CD4-positive, alpha-beta T cell (primary cell): ENCODE measurements at places on chromosomes 2 and 18. TPM values are rescaled to one million over a fixed set of nuclear protein-coding genes. Genes with fewer than 3 reads are reported as not detected.

Gene DSG1
- not detected for total RNA-seq

DNA sequence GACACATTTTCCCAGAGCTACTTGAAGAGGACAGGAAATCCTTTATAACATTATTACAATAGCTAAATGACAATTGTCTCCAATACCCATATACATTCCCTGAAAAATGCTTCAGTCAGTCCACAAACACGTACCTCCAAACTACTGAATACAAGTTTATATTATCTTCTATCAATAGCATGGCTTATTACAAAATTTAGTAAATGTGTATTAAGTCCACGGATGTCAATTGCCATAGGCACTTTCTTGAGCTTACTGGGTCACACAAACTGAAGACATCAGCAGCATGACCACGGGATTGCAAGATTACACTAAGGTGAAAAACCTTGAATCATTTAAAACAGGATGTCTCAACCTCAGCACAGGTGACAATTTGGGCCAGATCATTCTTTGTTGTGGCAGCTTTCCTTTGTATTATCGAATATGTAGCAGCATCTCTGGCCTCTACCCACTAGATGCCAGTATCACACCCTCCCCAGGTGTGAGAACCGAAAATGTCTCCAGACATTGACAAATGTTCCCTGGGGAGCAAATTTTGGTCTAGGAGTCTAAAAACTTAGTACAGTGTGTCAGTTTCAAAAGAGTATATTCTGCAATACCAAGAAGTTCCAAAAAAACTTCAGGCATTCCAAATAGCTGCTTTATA is 1.4 kb downstream of the MBD2 start:
- H3K4me1 ChIP-seq: peaks cover 33% of the 10 kb centered on the region
- no peaks in the 10 kb centered on the region for H3K36me3 ChIP-seq
- H3K27ac ChIP-seq: peak overlapping the region; percentile 55
- peak overlapping the region; percentile 57 for H3K4me3 ChIP-seq

Gene XIRP2
- not detected for total RNA-seq

DNA sequence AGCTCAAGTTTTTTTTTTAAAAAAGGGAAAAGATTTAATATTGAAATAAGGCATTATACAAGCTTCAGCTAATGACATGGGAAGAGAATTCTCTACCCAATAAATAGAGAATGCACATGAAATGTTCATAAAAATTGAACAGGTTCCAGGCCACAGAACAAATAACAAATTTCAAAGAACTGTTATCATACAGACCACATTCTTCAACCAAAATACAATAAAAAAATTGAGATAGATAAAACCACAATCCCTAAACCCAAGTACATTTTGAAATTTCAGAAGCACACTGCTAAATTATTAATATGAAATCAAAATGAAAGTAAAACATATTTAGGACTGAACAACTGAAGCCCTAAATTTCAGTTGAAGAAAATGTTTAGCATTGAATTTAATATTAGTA is 89.6 kb downstream of the BCL2 start:
- peaks cover 30% of the 10 kb centered on the region for H3K4me1 ChIP-seq
- H3K4me3 ChIP-seq: peak overlapping the region; percentile 21
- peak overlapping the region; percentile 18 for H3K27ac ChIP-seq

DNA sequence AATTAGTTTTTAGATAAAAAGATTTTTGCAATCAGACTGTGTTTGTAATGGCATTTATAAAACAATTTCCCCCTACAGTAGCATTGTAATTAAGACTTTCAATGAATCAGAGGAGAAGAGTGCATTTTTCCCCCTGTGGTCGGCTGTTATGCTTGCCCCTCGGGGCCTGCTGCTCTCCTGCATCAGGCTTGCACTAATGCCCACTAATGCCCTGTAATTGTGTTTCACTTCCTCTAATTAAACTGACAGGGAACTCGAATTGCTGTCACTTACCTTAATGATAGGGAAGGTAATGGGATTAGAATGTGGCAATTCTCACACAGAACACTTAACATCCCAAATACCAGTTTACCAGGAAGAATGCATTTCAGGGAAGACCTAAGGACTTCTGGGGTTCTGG is 61.2 kb upstream of the LRRTM1 start:
- H3K4me3 ChIP-seq: no peak overlapping the region
- no peak for DNase-seq
- H3K4me1 ChIP-seq: no peaks in the 10 kb centered on the region
- no peaks in the 10 kb centered on the region for H3K36me3 ChIP-seq
- H3K27ac ChIP-seq: no peak overlapping the region

DNA sequence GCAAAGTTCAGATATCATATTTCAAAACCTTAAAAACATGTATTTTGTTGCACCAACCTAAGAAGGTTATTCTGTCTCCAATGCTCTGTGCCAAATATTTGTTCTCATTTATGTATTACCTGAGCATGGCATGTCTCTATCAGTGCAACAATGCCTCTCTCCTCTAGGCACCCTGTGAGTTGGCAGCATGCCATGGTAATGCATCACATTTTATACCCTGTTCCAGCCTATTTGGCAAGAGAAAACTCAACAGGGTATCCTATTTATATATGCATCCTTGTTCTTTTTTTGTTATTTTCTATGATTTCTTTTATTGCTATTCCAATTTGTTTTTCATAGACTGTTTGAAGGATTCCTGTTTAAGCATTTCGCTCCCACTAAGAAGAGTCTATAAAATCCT is 126.3 kb upstream of the NRXN1 start:
- H3K27ac ChIP-seq: no peak overlapping the region
- H3K27me3 ChIP-seq: no peaks in the 10 kb centered on the region
- no peak overlapping the region for H3K4me3 ChIP-seq
- no peak for DNase-seq
- no peaks in the 10 kb centered on the region for H3K36me3 ChIP-seq

GRCh38 chr2:46072101-46072820 is 224.9 kb upstream of the EPAS1 start:
- no peak overlapping the region for H3K4me3 ChIP-seq
- H3K27ac ChIP-seq: no peak overlapping the region
- H3K27me3 ChIP-seq: no peaks in the 10 kb centered on the region
